GM13976 (cell line): ENCODE measurements at places on chromosomes 2 and 18.

DNA sequence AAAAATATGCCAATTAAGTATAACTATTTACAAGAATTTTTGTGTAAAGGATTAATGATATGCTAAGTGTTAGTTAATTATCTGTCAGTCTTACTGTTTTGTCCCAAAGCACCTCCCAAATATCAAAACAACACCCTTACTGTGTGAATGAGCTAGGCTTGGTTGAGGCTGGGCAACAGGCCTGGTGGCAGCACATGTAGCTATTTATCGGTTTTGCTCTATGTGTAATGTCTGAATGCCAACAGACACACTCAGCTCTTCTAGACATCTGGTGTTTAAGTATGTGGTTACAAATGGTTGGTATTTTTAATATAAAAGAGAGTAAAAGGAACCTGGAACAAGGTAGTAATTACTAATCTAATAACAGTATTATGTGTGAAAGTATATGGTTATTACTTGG, 175.3 kb downstream of the RAB3GAP1 start:
- DNase-seq = no peak

- DNase-seq = no peak
These were observed 282.7 kb downstream of the DLGAP1 start for GRCh38 chr18:4172196-4173100.

- DNase-seq = no peak
These were observed 262.9 kb downstream of the AFF3 start for GRCh38 chr2:99879481-99879880.

DNA sequence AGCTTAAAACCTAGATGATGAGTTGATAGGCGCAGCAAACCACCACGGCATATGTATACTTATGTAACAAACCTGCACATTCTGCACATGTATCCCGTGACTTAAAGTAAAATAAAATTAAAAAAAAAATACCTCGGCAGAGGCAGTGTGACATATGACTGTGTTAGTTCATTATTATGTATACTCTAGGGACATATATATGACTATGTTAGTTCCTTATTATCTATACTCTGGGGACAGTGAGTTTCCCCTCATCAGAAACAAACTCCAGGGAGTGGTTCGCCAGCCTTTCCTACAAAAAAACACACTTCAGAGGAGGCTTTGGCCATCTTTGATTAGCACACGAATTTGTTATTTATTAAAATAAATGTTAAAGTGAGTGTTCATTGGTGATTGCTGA, 209.5 kb downstream of the PIEZO2 start:
- DNase-seq = no peak

DNA sequence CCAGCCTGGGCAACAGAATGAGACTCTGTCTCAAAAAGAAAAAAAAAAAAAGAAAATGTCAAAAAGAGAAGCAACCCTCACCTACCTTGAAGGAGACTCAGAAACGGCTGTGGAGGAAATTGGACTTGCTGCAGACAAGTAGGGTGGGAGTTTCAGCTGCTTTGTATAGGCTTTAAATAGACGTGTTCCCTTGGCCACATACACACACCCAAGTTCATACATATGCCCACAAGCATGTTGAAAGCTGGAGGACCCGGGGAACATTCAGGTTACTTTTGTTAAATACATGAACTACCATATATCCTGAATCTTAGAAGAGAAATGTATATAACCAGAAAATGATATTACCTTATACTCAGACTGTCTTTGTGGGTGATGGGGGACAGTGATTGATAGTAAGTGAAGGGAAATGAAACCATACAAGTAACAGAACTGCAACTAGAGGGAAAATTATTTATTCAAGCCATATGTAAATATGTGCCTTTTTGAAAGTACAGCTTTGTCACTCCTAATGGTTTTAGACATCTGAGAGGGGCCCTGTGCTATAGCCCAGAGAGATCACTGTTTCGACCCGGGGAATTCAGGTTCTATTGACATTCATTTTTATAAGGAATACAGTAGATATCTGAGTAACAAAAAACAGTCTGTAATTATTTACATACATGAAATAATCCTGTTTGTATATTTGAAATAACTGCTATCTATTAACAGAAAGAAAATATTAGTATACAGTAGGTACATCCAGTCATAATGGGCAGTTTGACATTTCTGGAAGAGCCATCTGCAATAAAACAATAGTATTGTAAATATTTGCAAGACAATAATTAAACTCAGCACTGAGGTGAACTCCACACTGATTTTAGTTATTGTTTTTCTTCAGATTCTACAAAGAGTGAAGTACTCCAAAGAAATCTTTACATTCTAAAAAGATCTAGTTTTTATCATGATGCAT, 48.0 kb upstream of the TGIF1 start:
- peak; percentile 66 for DNase-seq

- no peak for DNase-seq
These were observed 391.2 kb upstream of the FSIP2 start for GRCh38 chr2:185347445-185347844.

- peak; percentile 14 for DNase-seq
These were observed 713.5 kb downstream of the LRP1B start for GRCh38 chr2:141417246-141417797.

DNA sequence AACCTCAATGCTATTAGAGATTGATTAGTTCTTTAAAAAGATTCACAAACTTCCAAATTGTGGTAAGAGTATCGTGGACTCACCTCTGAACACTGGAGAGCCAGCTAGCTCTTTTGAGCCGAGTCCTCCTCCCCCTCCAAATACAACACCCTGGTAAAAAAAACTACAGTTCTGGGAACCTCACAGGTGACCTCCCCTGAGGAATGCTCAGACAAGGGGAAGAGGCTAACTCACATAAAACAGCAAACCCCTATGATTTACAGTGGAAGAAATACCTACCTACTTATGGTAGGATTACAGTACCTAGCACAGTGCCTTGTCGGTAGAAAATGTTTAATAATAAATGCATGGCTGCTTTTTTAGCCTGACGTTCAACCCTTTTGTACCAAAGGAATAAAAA, 8.4 kb downstream of the ZNF24 start:
- no peak for DNase-seq

DNA sequence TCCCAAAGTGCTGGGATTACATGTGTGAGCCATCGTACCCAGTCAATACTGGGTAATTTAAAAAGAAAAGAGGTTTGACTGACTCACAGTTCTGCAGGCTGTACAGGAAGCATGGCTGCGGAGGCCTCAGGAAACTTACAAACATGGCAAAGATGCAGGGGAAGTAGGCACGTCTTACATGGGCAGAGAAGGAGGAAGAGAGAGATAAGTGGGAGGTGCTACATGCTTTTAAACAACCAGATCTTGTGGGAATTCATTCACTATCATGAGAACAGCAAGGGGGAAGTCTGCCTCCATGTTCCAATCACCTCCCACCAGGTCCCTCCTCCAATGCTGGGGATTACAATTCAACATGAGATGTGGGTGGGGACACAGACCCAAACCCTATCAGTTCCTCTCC, 192.5 kb downstream of the ATAD2B start:
- no peak for DNase-seq

DNA sequence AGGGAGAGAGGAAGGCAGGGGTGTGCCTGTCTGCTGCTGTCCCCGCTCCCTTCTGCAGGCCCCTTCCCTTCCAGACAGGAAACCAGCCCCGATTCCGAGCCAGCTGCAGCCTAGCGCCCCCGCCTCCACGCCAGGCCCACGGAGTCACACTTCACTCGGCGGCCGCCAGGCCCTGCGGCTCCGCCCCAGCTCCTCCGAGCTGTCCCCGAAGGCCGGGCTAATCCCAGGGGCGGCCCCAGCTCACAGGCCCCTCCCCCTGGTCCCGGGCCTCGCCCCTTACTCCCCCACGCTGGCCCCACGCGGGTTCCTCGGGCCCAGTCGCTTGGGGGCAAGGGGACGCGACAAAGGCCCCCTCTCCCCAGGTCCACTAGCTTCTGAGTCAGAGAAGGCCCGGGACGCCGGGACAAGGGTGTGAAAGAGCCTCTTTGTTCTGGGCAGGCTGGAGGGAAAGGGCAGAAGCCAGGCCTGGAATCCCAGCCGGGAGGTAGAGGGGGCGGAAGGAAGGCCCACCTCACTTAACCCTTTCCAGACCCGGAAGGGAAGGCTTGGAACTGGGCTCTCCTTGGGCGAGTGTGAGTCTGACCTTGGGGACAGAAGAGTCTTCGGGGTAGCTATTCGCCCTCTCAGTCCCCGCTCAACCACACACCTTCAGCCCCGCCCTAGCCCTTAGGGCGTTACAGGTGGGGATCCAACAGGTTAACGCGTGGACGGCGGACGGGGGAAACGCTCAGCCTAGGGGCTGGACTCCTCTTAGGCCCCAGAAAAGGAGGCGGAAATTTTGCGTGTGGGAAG, 1.2 kb downstream of the RTKN start:
- peak; percentile 97 for DNase-seq

GRCh38 chr2:229914171-229914570, 7.6 kb downstream of the TRIP12 start:
- DNase-seq = no peak

DNA sequence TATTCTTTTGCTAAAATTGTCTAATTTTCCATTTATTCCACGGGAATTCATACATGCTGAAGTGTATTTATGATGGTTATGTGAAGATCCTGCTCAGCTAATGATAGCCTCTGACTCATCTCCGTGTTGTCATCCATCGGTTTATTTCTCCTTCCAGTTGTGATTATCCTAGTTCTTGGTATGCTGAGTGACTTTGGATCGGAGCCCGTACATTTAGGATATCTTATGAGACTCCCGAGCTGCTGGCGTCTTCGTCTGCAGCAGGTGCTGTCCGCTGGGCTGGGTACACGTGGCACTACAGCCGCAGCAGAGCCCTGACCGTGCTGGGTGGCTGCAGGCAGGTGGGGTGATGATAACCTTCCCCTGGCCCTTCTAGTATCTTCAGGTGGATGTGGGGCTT, 40.1 kb upstream of the GALR1 start:
- DNase-seq = no peak

- DNase-seq = no peak
These were observed 108.1 kb upstream of the CD302 start for GRCh38 chr2:159905926-159906714.

- no peak for DNase-seq
These were observed 62.1 kb upstream of the XDH start for GRCh38 chr2:31476511-31477180.

DNA sequence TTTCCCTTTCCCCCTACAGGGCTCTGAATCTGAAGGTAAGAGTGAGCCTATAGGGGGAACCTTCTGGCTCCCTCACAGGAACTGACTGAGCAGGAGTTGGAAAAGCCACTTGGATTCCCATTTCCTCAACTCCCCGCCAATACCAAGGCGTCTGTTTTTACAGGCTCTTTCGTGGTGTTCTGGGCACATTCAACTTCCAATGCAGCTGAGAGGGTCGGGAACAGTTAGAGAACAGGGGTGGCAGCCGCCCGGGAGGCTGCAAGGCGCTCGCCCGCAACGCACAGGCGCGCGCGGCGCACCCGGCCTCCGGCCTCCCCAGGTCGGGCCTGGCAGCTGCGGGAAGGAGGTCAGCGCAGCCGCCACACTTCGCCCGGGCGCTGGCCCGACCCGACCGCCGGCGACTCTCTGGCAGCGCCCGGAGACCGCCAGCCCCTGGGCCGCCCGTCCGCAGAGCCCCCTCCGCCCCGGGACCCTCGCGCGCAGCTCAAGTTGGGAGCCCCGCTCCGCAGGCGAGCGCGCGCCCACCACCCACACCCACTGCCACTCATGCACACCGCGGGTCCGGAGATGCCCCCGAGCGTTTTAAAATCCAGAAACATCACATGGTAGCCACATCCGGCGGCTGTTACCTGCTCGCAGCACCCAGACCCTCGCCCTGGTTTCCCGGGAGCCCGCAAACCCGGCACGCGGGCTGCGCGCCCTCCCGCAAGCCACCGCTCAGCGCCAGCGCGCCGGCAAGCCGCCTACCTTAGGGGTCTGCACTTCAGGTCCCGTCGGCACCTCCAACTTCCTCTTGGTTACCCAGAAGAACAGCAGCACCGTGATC, 816 bp downstream of the GALNT14 start:
- peak; percentile 48 for DNase-seq

GRCh38 chr2:10303694-10304378, 1.1 kb downstream of the HPCAL1 start:
- DNase-seq = peak; percentile 61

GRCh38 chr2:207136874-207137273, 28.9 kb downstream of the KLF7 start:
- DNase-seq = no peak

DNA sequence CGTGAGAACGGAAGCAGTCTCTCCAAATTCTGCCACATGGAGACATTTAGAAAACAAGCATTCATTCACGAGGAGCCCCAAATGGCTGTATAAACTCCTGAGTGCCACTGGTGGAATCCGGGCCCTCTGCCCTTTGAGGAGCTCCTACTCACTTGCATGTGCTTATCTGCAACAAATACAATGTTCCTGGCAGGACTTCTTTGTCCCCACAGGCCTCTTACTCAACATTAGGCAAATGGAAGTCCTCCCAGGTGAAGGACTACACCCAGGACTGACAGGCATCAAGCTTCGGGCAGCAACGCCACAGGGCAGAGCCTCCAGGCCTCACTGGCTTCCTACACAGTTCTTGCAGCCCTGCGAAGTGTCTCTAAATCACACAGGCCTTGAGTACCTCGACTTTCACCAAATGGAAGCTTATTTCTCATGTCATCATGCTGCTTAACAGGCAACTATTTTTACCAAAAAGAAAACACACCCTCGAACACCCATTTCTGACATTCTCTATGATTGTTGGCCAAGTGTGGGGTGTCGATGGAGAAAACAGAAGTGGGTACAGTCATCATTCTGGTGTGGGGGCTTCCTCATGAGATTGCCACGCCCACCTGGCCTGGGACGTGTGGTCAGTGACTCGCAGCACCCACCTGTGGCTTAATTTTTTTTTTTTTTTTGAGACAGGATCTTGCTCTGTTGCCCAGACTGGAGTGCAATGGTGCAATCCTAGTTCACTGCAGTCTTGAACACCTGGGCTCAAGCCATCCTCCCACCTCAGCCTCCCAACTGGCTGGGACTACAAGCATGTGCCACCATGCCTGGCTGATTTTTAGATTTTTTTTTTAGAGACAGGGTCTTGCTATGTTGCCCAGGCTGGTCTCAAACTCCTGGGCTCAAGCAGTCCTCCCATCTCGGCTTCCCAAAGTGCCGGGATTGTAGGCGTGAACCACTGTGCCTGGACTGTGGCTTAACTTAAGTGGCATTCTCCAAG, 186.8 kb upstream of the GLI2 start:
- no peak for DNase-seq

GRCh38 chr2:240703417-240704341, 12.0 kb downstream of the AQP12A start:
- DNase-seq = no peak

GRCh38 chr18:55384551-55385275, 203.3 kb downstream of the TCF4 start:
- DNase-seq = peak; percentile 28

GRCh38 chr2:121722479-121722878, 14.2 kb downstream of the NIFK start:
- no peak for DNase-seq

GRCh38 chr18:54119524-54120019, 104.9 kb downstream of the MBD2 start:
- peak; percentile 31 for DNase-seq

GRCh38 chr2:34045101-34045655, 446.1 kb upstream of the FAM98A start:
- no peak for DNase-seq

- DNase-seq = no peak
These were observed 28.2 kb downstream of the CYTIP start for GRCh38 chr2:157415591-157416101.

- no peak for DNase-seq
These were observed 53.1 kb upstream of the EFEMP1 start for GRCh38 chr2:55976681-55977080.

GRCh38 chr2:25165992-25166875, 2.1 kb downstream of the POMC start:
- peak; percentile 76 for DNase-seq

- DNase-seq = no peak
These were observed 612 bp downstream of the DIPK1C start for GRCh38 chr18:74456349-74457042.
